ENCODE measurements at places on chromosomes 6 and 20.

DNA sequence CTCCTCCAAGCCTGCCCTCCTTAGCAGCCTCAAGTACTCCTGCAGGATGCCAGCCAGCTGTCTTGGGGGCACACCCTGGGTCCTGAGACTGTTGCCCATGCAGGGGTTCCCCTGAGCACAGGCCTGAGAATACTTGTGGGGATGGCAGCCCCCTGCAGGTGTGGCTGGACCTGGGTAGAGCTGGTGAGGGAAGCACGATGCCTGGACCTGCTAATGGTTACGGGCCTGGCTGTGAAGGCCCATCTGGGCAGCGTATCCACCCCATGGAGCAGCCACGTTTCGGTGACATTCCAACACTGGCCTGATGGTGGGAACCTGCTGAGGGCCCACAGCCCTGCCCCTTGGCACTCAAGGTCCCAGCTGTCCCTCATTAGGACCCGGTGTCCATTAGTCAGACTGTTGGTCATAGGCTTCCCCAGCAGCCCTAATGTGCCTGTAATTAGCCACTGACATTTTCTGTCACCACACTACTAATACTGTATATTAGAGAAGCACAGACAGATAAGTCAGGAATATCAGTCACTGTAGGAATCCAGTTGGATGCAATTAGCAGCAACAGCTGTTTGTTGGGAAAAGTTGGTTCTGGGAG, 20.3 kb downstream of the CCDC167 start:
- DNase-seq = no peak

DNA sequence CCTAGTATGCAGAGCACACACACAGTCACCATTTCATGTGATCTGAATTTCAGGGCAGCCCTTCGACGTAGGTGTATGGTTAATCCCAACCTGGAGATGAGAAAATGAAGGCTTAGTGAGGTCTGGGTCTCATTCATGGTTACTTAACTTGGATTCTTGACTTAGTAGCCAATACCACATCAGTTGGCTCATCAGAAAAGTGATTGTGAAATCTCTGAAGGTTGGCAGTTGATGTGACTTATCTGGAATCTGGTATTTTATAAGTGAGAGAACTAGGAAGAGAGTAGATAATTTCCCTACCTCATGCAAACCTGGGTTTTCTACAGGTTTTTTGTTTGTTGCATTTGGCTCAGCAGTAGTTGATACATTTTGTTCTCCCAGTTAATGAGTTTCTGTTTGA, 123.7 kb downstream of the CCDC170 start:
- no peak for DNase-seq

- DNase-seq = no peak
Observed at GRCh38 chr6:138004430-138005287, 102.6 kb downstream of the PERP start.

DNA sequence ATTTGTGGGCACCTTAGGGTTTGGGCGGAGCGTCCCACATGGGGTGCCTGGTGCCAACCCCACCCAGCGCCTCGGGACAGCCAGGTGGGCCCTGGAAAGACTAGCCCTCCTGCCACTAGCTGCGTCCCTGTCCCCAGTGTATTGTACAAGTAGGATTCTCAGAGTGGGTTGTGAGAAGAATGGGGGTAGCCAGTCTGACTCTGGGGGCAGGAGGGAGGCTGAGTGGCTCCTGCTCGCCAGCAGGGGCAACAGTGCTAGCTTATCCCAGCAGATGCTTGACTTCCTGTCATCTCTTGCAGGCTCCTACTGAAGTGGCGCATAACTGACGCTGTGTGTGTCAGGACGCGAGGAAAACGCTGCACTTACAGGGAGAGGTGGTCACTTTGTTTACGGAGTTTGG, 9.3 kb downstream of the PSMA7 start:
- no peak for DNase-seq

DNA sequence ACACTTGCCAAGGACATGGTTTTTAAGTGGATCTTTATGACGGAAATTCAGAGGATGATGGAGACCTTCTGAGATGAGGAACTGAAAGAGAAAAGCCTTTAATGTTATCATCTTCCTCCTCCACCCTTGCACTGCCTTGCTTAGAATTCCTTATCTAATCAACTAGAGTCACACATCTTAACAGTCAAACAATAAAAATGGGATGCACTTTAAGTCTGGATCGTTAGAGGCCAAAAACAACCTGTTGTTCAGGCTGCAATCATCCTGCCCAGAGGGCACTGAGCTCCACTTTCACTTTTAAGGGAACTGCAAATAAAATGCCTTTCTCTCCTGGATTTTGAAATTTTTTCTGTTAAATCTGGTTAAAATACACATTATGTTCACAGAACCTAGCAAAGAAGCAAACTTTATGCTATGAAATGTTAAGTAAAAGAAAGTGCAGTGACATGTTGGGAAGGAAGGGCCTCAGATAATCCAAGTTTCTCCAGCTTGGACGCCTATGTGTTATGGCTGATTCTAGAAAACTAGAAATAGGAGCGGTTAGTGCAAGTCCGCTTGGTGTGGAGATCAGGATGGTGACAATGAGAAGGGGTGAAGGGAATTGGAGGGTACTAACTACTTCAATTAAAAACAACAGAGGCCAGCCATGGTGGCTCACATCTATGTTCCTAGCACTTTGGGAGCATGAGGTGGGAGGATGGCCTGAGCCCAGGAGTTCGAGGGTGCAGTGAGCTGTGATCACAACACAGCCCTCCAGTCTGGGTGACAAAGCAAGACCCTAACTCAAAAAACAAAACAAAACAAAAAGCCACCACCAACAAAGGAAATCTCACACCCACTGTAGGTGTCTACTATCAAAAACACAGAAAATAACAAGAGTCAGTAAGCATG, 66.4 kb upstream of the KIF13A start:
- no peak for DNase-seq

DNA sequence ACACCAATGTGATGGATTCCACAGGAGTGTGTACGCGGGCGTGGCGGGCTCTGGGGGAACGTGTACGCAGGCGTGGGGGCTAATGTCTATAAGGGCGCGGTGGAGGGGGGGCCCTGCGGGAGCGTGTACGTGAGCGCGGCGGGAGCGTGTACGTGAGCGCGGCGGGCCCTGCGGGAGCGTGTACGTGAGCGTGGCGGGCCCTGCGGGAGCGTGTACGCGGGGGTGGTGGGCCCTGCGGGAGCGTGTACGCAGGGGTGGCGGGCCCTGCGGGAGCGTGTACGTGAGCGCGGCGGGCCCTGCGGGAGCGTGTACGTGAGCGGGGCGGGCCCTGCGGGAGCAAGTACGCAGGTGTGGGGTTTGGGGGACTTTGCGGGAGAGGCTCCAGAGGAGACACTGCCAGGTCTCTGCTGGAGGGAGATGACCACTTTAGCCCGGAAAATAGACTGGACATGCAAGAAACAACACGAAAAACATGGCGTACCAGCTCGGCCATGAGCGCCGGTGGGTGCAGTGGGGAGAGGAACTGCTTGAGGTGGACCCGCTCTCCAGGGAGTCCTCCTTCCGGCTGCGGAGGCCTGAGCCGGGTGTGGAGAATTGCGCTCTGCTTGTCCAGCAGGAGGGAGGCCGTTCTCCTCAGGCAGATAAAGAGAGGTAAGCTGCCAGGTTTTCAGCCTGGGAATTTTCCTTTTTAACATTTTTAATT, 27.8 kb upstream of the SMOC2 start:
- DNase-seq = no peak

Data from stimulated activated CD8-positive, alpha-beta memory T cell treated with anti-CD3 and anti-CD28 coated beads, Interleukin-12 subunit alpha, Interleukin-12 subunit beta, amount 100 ng/mL, for 4 hours (primary cell).